ENCODE measurements at places on chromosomes 4 and X.
A peak's percentile ranks its signal among the peaks of the same experiment; 100 is the strongest.

DNA sequence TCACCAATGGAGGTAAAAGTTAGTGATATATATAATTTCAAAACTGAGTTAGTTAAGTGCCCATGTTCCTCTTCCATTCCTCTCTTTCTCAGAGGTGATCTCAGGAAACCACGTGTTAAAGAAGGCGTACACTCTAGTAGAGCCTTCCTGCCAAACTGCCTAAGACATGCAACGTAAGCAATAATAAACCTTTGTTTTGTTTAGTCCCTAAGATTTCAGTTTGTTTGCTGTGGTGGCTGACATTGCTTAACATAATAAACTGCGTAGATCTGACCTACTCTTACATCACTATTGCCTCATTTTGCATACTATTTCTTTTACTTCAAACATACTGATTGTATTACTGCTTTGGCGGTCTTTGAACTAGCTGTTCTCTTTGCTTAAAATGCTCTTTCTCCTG, 99.2 kb downstream of the JADE1 start:
- no peak for DNase-seq

DNA sequence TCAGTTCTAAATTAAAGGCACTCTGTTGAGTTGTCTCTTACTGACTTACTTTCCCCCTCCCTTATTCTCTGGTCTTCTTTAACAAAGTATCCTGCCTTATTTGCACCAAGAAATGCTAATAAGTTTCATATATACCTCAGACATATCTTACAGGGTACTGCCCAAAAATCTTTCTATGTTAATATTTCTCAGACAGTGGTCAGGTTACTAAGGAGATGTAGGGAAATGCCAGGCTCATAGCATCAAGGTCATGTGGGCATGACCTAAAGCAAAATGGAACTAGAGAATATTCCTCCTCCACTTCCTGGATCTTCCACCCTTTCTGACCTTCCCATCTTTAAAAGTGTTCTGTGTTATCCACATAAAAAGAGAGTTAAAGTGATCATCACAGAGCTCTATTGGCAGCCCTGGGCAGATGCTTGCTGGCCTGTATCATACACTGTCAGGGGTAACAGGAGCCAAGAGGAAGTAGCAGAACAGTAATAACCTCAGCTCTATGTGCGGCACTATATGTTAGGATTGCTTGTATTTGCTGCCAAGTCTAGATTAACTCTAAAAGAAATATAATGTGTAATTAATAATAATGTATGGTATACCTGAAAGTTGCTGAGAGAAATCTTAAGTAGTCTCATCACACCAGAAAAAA, 74.3 kb downstream of the IQCM start:
- no peak for DNase-seq

DNA sequence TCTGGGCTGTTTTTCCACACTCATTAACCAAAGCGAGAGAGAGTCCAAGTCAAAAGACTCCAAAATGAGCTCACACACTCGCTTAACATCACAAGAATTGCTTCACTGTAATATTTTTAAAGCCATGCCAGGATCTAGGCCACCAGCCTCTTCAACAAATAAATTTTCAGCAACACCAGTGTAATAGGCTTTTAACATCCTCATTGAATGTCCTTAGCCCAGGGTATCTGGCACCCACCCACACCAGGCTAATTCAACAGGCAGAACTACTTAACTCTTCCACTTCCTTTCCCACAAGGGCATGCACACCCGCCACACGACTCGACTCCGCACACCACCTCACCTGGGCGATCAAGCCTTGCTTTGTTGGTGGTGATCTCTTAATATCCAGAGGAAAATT, 34.2 kb downstream of the FAT1 start:
- no peak for DNase-seq

GRCh38 chrX:71664889-71665491, 2.4 kb upstream of the LOC101059915 start:
- DNase-seq: no peak

DNA sequence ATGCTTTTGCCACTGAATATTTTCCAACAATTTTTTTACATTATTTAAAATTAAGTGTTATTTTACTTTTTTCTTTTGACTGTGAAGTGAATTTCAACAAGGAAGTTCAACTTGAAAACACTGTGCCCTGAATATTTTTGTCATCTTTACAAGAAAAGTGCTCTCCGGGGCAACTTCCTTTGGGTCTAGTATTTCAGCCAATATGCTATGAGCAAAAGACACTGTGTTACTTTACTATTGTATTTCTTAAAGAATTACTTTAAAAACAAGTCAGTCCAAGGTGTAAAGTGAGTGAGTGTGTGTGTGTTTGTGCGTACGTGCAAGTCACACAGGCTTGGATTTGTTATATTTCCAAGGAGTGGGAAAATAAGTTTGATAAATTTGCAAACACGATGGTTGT, 7.6 kb upstream of the USP53 start:
- no peak for DNase-seq

DNA sequence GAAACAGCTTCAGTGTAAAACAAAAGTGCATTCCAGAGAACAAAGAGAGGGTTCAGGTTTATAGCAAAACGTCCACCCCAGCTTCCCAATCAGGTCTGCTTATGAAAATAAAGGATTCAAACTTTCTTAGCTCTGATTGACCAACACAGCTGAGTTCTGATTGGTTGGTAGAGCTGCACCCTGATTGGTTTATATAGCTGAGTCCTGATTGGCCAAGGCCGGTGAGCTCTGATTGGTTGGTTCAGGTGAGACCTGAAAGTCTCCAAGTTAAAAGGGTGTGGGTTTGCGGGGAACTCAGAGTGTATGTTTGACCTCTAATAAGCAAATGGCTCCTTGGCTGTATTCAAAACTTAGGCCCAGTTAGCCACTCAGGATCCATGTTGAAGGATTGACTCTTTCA, 20.9 kb downstream of the CLRN2 start:
- peak; percentile 52 for DNase-seq
